ENCODE measurements at places on chromosomes 12 and 14.

DNA sequence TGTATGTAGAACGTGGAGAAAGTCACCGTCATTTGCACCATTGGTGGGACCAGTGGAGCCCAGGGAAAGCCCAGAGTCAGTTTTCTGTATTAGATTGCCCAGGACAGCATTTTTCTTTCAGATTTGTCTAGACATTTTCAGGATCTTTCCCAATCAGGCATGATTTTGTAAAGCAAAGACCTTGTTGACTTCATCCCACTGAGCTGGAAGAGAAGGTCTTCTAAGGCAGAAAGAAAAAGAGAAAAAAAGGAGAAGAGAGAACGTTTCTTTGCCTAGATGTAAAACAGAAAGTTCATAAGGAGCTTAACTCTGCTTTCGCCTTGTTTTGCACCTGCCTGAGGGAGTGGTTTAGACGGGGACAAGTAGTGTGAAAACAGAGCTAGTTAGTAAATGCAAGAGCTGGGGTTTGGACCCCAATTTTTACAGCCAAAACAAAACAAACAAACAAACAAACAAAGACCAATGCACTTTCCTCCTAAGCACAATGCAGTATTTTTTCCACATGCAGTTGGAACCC is 273.1 kb downstream of the ZFP36L1 start:
- DNase-seq, result peak; percentile 31

DNA sequence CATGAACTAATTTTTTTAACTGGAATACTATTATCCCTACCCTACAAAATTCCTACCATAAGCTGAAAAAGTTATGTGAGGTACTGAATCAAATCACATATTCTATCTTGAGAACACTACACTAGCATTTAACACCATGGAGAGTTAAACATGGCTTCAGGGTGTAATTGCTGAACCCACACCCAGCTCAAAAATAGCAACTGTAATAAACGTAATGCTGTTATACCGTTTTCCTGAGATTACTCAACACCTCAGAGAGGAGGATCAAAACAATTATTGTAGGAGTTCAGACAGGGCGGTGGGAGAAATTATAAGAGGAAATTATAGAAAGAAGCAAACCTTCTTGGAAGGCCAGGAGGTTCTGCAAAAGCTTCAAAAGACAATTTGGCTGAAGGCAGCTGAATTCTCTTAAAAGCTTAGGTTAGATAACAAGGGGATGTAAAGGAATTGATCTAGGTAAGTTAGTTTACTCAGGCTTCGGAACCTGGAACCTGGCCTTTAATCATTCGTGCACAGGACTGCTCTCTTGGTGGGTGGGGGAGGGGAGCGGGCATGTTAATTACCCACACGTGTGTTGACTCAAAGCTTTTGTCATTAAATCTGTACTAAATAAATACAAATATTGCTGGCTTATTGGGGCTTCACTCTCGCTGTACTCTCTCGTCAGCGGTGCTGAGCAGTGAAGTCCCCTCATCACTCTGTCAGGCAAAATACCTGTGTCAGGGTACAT is 12.1 kb upstream of the IPO8 start:
- no peak for DNase-seq

DNA sequence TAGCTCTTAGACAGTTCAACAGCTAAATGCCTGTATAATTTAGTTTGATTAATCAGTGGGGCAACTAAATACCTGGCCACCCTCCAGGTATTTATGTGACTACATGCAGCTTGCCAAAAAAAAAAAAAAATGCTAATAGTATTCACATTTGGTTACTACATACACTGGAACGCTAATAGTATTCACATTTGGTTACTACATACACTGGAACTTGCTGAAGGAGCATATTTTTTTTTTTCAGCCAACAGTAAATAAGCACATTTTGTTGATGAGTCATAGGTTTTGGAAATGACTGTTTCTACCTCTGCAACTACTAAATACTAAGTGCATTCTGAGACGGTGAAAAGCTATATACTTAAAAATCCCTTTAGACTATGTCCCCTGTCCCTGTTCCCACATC is 1172.3 kb downstream of the LRFN5 start:
- DNase-seq, result no peak

DNA sequence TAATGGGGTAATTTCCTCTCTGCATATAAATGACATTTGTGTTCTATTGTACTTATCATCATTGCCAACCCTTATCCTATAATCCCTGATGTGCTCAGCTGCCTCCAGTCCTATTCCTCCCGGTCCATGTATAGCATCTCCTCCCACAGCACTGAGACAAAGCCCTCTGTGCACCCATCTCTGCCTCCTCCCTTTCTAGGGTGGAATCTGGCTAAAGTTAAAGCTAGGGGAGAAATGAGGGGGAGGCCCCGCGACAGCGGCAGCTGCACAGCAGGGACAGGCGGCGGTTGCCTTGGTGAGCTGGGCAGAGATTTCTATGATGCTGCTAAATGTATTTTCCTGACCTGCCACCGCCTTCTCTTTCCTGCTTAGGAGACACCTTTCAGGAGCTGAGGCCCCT is 12.8 kb upstream of the ZDHHC22 start:
- no peak for DNase-seq

DNA sequence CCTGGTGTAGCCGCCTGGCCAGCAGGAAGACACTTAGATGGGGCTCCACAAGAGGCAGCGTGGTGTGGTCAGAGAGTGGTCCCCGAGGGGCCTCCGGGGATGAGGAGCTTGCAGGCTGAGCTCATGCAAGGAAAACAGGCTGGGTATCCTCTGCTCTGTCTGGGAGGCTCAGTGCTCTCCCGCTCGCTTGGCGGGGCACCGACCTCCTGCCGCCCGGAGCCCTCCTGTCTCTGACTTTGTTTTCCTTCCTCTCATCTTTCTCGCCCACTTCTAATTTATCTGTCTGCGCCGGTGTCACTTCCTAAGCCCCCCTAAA is 31.3 kb upstream of the DLK1 start:
- DNase-seq, result no peak

GRCh38 chr14:88323086-88323522 is at the start of gene KCNK10:
TSS of gene KCNK10 (minus strand) at chr14:88323269. CDS start at chr14:88322798, 471 bp downstream.
- no peak for DNase-seq

DNA sequence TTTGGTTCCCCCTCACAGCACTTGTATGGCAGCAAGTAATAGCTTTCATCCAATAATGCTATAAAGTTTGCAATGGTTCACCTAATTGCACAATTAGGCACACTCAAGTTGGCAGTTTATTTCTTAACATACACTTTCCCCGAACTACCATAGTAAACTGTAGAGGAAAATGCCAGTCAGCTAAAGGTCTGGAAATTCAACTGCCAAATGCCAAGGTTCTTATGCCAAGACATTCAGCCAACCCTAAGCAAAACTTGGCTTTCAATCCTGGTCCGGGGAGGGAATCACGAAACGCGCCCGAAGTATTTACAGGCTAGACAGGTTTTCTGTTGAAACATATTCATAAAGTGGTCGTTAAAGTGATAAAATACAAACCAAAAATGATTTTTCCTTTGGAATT is 1512.4 kb upstream of the FLRT2 start:
- no peak for DNase-seq

DNA sequence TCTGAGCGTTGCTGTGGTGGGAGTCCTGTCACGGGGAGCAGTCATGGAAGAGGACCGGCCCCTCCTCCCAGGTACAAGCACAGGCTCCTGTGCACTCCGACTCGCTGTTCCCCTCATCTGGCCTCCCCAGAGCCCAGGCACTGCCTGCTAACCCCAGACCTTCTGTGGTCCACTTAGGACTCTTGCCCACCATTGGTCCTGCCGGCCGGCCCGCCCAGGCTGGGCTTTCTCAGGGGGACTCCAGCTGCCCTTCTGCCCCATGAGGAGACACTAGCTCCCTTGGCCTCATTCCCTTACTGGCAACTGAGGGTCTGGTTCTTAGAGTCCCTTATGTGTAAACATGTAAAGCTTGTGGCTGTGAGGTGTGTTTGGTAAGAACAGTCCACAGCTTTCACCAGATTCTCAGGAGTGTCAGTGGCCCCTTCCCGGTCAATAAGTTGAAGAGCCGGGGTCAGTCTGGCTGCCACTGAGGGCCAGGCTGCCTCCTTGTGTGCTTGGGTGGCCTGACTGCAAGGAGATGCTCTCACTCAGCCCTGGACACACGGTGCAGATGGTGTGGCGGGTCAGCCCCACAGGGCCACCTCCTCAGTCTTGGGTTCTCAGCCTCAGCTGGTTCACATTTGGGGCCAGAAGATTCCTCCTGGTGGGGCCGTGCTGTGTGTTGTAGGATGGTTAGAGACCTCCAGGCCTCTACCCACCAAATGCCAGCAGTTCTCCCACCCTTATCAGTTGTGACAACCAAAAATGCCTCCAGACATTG is 43.6 kb downstream of the DDX51 start:
- DNase-seq, result no peak

DNA sequence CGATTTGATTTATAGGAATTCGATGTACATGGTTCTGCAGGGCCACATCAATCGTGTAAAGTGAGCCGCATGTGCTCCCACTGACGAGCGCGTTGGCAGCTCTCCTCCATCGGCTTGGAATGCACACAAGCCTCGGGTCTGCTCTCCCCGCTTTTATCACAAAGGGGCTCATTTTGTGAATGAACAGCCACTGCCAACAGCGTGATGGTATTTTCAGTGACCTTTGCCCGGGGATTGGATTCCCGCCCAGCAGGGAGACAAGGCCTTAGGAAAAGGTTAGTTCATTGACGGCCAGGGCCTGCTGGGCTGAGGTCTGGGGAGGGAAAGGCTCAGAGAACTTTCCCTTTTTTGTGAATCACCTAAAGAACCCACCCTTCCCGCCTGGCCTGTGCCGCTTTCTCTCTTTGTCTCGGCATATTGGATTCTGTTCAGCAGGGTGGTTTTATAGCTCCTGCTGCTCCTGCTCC is 232.1 kb downstream of the MSRB3 start:
- no peak for DNase-seq

GRCh38 chr12:51848841-51849735 is 570 bp upstream of the FIGNL2 start:
- DNase-seq, result no peak

GRCh38 chr14:72433511-72433910 is 460.4 kb downstream of the DPF3 start:
- no peak for DNase-seq

GRCh38 chr12:23751641-23752040 is 197.8 kb downstream of the SOX5 start:
- no peak for DNase-seq

- no peak for DNase-seq
These were observed 329.8 kb downstream of the CACNA1C start for GRCh38 chr12:2382370-2383155.

GRCh38 chr14:62431496-62431895 is 613.8 kb downstream of the KCNH5 start:
- DNase-seq, result no peak

- no peak for DNase-seq
These were observed 14.7 kb downstream of the ISCA2 start for GRCh38 chr14:74508292-74508731.

- no peak for DNase-seq
These were observed 4.6 kb upstream of the PA2G4 start for GRCh38 chr12:56099787-56100186.

GRCh38 chr12:108689314-108690190 is 41.8 kb downstream of the CORO1C start:
- DNase-seq, result no peak

DNA sequence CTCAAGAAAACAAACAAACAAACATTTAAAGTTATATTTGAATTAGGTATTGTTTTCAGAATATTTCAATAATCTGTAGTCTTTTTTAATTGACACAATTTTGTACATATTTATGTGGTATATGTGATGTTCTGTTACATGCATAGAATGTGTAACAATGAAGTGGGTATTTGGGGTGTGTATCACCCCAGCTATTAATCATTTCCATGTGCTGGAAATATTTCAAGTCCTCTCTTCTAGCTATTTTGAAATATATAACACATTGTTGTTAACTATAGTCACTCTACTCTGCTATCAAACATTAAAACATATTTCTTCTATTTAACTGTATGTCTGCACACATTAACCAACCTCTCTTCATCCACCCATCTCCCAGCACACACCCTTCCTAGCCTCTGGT is 32.0 kb upstream of the SIX1 start:
- no peak for DNase-seq

GRCh38 chr12:25792031-25792430 is 166.5 kb upstream of the RASSF8 start:
- no peak for DNase-seq

DNA sequence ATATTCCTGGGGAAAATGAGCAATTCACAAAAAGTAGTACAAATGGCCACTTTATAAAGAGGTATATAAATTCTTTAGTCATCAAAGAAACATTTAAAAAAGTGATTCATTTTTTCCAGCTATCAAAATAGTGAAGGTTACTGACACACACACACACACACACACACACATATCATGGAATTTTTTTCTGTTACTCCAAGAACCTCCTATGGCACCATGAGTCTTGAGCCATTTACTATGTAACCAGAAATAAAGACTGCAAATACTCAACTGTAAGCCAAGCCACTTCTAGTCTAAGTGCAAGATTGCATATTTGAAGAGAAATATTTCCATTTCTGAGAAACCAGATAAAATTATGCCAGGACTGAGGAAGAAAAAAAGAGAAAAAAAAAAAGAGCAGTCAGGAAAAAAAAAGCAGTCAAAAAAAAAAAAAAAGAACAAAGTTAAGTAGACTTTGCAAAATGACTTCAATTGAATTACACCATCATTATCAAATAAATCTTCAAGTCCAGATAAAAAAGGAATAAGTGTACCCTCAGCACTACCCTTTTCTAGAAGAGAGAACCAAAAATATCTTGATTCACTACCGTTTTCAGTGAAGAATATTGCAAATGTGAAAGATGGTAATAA is 275.7 kb downstream of the DAD1 start:
- no peak for DNase-seq

DNA sequence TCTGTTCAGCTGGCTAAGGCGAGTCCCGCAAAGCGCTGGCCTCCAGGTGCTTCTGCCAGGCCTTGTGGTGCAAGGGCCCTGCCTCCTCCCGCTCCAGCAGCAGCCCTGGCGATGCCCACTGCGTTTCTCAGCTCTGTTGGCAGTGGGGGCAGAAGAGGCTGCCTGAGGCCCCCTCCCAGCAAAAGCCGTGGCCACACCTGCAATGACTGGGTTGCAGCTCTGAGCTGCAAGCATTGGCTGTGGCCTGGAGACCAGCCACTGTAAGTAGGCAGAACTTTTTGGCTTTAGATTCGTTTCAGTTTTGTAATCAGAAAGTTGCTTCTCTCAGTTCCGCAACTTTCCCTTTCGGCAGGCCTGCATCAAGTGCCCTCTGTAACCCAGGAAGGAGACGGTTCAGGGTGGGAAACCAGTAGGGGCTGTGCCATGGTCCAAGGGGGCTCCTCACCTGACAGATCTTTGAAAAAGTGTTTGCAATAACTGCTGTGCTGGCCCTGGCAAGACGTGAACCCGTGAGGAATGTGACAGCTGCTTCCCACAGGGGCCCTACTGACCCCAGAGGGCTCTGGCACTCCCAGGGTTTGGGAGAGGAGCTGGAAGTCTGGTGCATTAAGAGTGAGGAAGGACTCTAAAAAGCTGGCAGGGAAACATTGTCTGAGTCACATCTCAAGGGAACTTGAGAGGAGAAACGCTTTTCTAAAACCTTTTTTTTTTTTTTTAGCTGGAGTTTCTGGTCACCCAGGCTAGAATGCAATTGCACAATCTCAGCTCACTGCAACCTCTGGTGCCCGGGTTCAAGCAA is 54.5 kb upstream of the MAX start:
- DNase-seq, result peak; percentile 66
